ENCODE measurements at places on chromosomes 12 and 14.

DNA sequence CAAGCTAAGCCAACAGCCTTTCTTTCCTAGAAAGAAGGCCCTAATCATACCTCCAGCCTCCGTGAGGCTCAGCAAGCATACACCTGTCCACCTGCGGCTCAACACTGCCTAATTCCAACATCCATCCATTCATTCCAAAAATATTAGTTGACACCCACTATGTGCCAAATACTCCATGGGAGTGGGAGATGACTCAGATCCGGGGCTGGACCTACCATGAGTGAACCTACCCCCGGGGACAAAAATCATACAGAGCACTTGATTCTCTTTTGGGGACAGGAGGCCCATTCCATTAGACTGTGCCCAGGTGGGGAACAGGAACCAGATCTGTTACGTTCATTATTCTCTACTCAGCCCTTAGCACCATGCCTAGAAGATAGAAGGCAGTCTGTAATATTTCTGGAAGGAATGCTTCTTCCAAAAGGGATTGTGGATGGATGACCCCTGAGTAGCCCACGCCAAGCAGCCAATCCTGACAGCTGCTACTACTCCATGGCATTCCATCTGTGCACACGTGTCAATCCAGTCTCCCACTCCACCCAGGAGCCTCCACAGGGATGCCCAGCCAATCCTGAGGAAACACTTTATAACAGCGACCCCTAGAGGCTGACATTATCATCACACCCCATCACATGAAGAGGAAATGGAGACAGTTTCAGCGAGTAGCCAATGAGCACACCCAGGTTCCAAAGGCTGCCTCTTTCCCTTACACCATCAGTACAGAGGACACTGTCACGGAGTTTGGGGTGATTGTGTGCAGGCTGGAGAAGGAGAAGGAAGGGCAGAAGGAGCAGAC, 170.7 kb downstream of the ESRRB start:
- no peak for DNase-seq

DNA sequence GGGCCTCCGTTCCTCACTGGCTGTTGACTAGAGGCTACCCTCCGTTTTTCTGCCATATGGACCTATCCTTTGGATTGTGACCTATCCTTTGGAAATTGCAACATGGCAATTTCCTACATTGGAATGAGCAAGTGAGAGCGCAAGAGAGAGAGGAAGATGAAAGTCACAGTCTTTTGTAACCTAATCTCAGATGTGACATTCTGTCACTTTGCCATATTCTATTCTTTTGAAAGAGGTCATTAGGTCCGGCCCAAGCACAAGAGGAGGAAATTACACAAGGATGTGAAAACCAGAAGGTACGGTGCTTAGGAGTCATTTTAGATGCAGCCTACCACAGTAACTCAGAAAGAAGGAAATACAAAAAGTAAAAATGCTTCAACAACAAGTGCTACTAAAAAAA, 47.3 kb upstream of the SRP54 start:
- no peak for DNase-seq

DNA sequence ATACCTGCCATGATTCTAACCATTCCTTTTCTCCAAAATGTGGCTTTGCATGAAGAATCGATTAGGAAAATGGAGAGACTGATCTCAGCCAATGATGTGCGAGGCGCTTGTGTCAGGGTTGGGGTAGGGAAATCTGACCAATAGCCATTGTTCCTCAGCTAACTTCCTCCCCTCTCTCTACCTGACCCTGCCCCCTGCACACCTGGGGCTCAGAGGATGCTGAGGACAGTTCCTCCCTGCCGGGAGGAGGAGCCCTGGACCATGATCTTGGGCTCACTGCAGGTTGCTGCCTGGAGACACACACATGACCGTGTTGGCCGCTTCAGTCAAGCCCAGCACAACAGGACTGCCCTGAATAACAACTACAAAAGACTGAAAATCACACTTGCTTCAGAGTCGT, 119.8 kb upstream of the SFSWAP start:
- no peak for DNase-seq

GRCh38 chr14:37857774-37858266, 262.4 kb downstream of the TTC6 start:
- no peak for DNase-seq

GRCh38 chr14:60508707-60509437, at the start of gene SIX6:
Gene SIX6 (plus strand): TSS chr14:60509146. CDS start chr14:60509399, 253 bp downstream.
- DNase-seq = no peak

GRCh38 chr12:116138781-116139180, 138.7 kb downstream of the MED13L start:
- DNase-seq = no peak

GRCh38 chr12:57764662-57765002, 2.2 kb downstream of the CYP27B1 start:
- DNase-seq = no peak

- no peak for DNase-seq
Observed at GRCh38 chr12:107488666-107489065, 196.9 kb upstream of the PWP1 start.

- DNase-seq = no peak
Observed at GRCh38 chr14:51498411-51499227, 153.1 kb upstream of the FRMD6 start.

- no peak for DNase-seq
Observed at GRCh38 chr14:75234173-75235115, 44.2 kb upstream of the FOS start.

DNA sequence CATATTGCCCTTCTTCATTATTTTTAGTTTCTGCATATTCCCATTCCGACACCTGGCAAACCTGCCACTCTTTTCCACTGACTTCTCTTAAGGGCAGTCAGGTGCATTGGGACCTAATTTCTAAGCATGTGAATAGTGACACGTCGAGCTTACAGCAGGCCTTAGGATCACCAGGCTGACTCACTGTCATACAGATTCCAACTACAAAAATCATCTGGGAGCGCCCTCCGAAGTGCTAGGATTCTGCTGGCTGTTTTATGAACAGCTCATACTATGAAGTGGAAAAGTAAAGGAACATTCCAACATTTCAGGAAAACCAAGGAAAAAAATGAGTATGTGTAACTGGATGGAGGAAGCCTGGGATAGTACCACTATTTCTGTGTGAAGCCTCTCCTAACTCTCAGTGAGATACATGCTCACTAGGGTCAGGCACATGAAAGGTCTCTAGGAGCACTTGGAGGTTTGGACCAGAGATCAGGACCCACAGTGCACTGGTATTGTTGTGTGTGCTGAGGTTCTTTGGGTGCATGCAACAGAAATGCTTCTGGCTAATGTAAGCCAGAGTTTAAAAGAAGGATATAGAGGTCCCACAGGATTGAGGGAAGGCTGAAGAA, 257.4 kb downstream of the ZFP36L1 start:
- no peak for DNase-seq

DNA sequence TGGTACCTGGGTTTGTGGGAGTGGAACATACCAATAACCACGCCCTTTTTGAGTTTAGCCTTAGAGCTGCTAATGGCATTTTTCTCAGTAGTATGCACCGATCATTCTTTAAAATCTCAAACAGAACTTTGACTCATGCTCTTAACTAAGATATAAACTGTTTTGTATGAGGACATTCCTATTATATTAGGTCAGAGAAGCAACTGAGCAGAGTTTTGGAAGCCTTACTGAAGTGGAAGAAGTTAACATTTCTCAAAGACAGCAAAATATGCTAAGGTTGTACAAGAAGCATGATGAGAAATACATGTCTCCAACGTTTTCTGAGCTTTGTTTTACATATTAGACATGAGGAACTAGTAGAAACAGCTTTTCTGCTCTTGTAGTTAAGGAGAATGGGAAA, 819.2 kb downstream of the FSCB start:
- no peak for DNase-seq

DNA sequence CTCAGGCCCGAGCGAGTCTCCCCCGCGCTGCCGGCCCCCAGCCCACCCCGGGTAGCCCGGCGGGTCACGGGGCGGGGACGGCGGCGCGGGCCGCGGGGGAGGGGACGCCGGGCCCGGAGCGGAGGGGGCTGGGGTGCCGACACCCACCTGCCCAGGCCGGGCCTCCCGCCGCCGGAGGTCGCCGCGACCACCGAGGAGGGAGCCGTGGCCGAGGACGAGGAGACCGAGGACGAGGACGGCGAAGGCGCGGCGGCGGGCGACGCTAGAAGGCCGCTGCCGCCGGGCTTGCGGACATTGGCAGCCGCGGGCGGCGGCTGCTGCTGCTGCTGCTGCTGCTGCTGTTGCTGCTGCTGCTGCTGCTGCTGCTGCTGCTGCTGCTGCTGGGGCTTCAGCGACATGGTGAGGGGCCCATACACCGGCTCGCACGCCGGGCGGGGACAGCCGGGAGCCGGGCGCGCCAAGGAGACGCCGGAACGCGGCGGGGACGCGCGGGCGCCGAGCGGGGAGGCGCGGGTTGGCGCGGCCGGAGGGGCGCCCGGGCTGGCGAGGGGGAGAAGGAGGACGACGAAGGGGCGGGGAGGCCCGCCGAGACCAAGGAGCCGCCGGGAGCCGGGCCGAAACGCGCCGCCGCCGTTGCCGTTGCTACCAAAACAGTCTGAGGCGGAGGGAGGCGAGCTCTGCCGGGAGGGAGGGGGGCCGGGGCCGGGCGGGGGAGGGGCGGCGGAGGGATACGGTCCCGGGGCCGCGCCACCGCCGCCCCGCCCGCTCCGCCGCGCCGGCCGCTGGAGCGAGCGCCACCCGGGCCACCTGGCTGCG, at the start of gene ATXN2:
Gene ATXN2, minus strand, starts transcription at position 679 of the 816 bp plus-strand sequence. Its CDS starts 281 bp downstream, at position 398.
- no peak for DNase-seq

DNA sequence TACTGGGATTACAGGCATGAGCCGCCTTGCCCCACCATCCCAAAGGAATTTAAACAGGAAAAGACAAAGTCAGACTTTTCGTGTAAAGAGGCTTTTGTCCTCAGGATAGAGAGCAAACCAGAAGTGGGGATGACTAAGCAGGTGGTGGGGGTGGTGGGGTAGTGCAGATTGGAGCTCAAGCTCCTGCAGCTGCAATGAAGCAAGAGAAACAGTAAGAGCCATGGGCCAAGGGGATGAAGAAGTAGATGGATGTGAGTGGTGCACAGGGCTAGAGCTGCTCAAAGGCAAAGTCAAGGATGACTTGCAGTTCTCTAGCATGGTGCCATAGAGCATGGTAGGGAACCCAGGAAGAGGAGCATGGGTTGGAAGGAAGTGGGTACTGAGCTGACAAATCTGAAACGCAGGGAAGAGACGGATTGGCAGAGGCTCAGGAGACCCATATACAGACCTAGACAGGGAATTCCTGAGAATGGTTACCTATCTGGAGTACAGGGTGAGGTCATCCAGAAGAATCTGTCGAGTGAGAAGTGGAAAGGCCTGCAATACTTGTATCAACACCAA, 11.4 kb upstream of the RNF34 start:
- DNase-seq = no peak

GRCh38 chr12:12958886-12959285, 6.9 kb upstream of the GPRC5D start:
- no peak for DNase-seq

GRCh38 chr12:6345319-6346091, 3.6 kb upstream of the TNFRSF1A start:
- no peak for DNase-seq

- DNase-seq = no peak
Observed at GRCh38 chr12:62258941-62259630, 1.1 kb upstream of the USP15 start.

- no peak for DNase-seq
Observed at GRCh38 chr12:92729773-92730305, 27.1 kb downstream of the PLEKHG7 start.

GRCh38 chr12:14356147-14356546, 9.3 kb upstream of the ATF7IP start:
- no peak for DNase-seq

GRCh38 chr14:89164168-89165073, 252.6 kb downstream of the FOXN3 start:
- DNase-seq = no peak

GRCh38 chr14:65382586-65382985, 29.9 kb upstream of the FUT8 start:
- no peak for DNase-seq

- DNase-seq = no peak
Observed at GRCh38 chr12:100128512-100128908, 14.2 kb downstream of the BLTP3B start.

GRCh38 chr14:98926146-98926545, 345.9 kb downstream of the BCL11B start:
- no peak for DNase-seq

DNA sequence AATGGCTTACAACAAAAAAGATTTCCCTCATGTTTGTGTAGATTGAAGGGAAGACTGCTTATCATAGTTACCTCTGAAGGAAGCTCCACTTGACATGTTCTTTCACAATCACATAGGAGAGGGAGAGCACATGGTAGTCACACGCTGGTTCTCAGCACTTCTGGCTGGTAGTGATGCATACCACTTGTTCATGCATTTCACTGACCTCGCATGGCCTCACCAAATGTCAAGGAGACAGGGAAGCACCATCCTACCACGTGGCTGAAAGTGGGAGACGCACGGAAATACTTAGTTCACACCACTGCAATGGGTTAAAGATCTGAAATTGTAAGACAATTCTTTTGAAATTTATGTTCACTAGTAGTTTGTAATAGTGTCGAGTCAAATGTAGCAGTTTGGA, 74.0 kb downstream of the PDE3A start:
- DNase-seq = no peak
